Stomach (tissue), 19 donors: ENCODE measurements at places on chromosomes 5 and 9. TPM values are rescaled to one million over a fixed set of nuclear protein-coding genes. Genes with fewer than 3 reads are reported as not detected.

DNA sequence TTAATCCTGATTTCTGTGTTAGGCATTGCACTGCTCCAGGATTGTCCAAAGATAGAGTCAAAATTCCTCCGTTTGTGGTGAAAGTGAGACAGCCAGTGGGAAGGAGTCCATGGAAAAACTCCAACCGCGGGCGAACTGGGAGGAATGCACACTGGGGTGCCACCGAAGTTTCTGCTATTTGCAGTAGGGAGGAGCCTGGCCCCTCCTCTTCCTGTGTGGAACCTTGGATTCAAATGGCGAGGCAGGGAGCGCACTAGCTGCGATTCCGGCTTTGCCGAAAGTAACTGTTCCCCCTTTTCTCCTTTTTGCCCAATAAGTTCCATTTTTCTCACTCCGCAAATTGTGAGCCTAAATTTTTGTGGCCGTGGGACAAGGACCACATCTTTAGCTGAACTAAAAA is 9.3 kb downstream of the BAAT start:
- DNase-seq, result no peak

The SLCO4C1 gene
- not detected for total RNA-seq

- no peak for DNase-seq
Measured at GRCh38 chr9:30103647-30104394, 2280.6 kb upstream of the ACO1 start.

GRCh38 chr5:1873243-1873959 is 9.3 kb downstream of the IRX4 start:
- DNase-seq, result peak; percentile 76

- DNase-seq, result no peak
Measured at GRCh38 chr9:110650991-110651411, 17.6 kb upstream of the MUSK start.

GRCh38 chr5:102866237-102866600 is 111.1 kb downstream of the PAM start:
- DNase-seq, result no peak

- no peak for DNase-seq
Measured at GRCh38 chr5:151630088-151630487, 39.0 kb upstream of the FAT2 start.

- no peak for DNase-seq
Measured at GRCh38 chr5:82684659-82685058, 392.5 kb downstream of the TMEM167A start.

- DNase-seq, result no peak
Measured at GRCh38 chr9:677461-678097, 163.9 kb upstream of the DMRT1 start.

The DMRT3 gene
- total RNA-seq, result not detected
